GM12878 (cell line): ENCODE measurements at places on chromosomes 11 and 22.
A peak's percentile ranks its signal among the peaks of the same experiment; 100 is the strongest.

- no peak for DNase-seq
These were observed 74.4 kb downstream of the WNT11 start for GRCh38 chr11:76131671-76132631.

GRCh38 chr11:19725379-19726079 lies 12.9 kb downstream of the NAV2 start:
- DNase-seq = no peak

DNA sequence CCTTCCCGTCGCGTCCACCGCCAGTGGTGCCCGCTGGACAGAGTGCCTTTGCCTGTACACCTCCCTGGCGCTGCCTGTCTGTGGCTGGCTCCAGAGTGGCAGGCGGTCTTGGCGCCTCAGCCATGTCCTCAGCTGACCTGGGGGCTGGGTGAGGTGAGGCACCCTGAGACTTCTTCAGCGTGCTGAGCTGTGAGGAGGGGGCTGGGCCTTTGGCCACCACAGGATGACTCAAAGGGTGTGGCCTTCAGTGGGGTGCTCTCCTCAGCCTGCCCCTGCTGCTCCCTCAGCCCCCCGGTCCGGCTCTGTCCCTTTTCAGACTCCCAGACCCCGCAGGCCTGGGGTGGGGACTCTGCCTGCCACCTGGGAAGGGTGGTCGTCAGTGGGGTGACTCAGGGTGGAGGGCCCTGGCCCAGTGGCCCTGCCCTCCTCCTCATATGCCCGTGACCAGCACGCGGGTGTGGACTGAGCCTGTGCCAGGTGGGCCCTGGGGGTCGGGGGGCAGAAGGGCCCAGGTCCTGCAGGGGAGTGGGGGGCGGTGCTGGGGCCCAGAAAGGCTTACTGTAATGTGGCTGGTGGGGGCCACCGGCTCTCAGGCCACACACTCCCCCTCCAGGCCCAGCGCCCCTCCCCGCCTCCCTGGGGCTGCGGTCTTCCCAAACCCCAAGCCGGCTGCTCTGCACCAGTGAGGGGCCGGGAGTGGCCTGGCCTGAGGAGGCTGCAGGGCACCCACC lies 15.9 kb downstream of the CRELD2 start:
- DNase-seq = no peak

DNA sequence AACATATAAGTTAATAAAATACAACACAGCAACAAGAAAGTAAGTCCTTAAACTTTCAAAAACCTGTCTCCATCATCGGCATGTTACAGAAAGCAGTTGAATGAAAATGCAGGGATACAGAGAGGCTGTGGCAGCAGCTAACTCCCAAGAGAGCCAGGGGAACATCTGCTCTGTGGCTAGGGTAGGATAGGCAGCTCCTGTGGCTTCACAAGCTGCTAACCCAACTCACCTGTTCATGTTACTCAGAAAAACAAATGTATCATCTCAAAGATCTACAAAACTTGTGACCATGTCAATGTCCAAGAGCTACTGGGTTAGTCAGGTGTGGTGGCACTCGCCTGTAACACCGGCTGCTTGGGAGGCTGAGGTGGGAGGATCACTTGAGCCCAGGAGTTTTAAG lies 15.2 kb upstream of the PLAAT3 start:
- no peak for DNase-seq

DNA sequence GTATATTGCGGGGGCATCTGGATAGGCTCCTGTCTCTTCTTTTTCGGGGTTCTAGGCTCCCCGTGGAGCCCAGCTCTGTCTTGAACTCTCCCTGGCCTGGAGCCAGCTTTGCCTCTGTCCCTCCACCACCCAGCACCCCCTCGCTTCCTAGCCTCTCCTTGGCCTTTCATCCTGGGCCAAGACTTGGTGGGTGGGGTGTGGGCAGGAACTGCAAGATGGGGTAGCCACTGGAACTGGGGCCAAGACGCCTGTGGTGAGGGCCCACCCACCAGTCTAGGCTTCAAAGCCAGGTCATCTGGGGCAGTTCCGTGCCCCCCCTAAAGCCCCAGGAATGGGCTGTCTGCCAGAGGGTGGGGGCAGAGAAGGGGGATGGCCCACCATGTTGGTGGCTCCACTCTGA lies 1.7 kb upstream of the CRYBB1 start:
- no peak for DNase-seq

- no peak for DNase-seq
These were observed 18.8 kb downstream of the TMEM218 start for GRCh38 chr11:125092669-125093068.

GRCh38 chr22:26197425-26197824 lies 28.2 kb downstream of the SEZ6L start:
- no peak for DNase-seq

- DNase-seq = peak; percentile 90
These were observed 2.1 kb downstream of the TOB2 start for GRCh38 chr22:41444360-41445128.

GRCh38 chr11:131178020-131178419 lies 192.4 kb upstream of the NTM start:
- DNase-seq = no peak

DNA sequence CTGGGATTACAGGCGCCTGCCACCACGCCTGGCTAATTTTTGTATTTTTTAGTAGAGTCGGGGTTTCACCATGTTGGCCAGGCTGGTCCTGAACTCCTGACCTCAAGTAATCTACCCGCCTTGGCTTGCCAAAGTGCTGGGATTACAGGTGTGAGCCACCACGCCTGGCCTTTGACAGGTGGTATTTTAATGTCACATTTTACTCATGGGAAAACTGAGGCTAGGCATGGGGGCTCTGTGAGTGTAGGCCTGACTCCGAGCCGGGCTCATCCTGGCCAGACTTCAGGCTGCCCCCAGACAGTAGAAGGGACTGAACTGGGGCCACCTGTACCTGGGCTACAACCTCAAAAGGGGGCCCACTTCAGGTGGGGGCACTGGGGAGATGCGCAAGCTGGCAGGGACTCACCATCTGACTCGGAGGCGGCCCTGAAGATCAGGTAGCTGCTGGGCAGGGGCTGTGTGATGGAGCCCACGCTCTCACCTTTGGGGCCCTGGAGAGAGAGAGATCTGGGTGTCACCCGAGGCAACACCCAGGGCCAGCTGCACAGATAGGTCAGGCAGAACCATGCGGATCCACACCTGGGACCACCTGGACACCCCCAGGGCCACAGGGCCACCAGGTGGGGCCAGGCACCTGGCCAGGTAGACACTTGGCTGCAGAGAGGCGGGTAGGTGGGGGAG lies 45.8 kb downstream of the OSBPL5 start:
- DNase-seq = no peak

- no peak for DNase-seq
These were observed 616.3 kb downstream of the FAM181B start for GRCh38 chr11:82117362-82117761.

- DNase-seq = no peak
These were observed 61.7 kb upstream of the FGF3 start for GRCh38 chr11:69880826-69881445.
